Liver (tissue), 10 donors: ENCODE measurements at places on chromosomes 1 and 21. TPM values are rescaled to one million over a fixed set of nuclear protein-coding genes. Genes with fewer than 3 reads are reported as not detected.

The MAP7D1 gene
- 5.6 TPM for polyA plus RNA-seq

DNA sequence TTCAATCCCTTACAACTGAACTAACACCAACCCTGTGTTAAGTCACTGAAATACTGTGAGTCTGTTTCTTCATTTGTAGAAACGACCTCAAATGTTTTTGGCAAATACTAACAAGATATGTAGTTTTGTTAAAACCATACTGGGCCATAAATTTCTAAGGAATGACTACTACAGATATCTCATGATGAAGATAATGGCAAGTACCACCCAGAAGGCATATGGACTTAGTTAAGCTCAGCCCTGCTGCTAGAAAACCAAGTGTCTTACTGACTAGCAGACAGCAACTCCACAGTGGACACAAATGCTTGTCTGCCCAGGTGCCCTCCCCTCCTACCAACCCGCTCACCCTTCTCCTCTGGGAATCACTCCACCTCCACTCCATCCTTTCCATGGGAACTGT lies 44.5 kb upstream of the BMP8B start:
- no peak for DNase-seq
- no peaks in the 10 kb centered on the region for H3K36me3 ChIP-seq
- no peaks in the 10 kb centered on the region for H3K4me1 ChIP-seq
- H3K4me3 ChIP-seq: no peak overlapping the region
- H3K27me3 ChIP-seq: no peaks in the 10 kb centered on the region

DNA sequence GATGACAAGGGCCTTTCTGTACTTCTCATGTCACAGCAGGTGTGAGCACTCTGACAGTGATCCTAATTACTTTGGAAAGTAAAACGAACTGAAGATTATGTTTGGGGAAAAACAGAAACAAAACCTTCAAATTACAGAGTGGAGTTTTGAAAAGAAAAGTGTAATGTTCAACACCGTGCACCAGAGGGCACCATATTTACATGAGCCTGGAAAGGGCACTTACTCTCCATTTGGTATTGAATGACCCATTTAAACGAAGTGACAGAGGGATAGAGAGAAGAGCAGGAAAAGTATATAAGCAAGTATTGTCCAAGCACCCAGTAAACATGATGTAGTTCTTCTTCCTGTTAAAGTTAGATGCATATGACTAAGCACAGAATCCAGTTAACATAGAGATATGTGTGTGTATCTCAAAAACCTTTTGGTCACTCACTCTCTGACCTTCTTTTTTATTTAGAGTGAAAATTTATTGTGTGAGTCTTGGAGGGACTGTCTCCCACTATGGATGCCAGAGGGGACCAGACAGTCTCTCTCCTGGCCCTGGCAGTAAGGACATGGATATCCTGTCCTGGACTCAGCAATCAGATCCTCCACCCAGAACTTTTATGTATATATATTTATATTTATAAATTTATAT lies 3.8 kb upstream of the RGSL1 start:
- H3K27ac ChIP-seq: no peak overlapping the region
- no peak for DNase-seq
- no peak overlapping the region for H3K4me3 ChIP-seq
- peaks cover 4% of the 10 kb centered on the region for H3K4me1 ChIP-seq

DNA sequence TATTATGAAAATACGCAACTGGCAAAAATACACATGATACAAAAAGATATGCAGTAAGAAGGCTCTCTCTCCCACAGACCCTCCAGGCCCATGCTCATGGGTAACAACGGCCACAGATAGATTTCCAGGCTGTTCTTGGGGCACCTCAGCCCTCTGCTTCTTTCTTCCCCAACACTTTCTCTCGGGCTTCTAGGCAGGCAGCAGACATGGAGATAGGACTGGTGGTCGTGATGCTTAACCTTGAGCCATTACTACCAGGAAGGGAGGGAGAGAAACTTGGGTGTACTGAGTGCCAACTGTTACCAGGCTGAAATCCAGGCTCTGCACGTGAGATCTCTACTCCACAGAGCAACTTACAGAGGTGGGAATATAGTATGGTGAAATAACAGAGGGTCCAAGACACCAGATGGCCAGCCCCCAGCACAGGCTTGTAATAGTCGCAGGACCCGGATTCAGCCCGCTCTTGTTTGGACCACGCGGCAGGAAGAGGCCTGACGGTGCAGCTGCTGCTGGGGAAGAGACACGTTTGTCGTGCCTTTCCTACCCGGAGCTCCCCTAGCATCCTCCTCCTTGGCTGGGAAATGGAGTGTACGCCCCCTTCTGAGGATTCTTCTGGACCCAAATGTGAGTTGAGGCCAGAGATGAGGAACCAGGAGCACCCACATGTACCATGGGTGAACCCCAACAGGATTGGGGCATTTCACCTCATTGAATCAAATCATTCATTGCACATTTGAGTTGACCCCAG lies 441.1 kb upstream of the VAMP3 start:
- no peaks in the 10 kb centered on the region for H3K4me1 ChIP-seq
- H3K27ac ChIP-seq: no peak overlapping the region
- no peaks in the 10 kb centered on the region for H3K27me3 ChIP-seq
- H3K4me3 ChIP-seq: no peak overlapping the region
- no peak for DNase-seq

DNA sequence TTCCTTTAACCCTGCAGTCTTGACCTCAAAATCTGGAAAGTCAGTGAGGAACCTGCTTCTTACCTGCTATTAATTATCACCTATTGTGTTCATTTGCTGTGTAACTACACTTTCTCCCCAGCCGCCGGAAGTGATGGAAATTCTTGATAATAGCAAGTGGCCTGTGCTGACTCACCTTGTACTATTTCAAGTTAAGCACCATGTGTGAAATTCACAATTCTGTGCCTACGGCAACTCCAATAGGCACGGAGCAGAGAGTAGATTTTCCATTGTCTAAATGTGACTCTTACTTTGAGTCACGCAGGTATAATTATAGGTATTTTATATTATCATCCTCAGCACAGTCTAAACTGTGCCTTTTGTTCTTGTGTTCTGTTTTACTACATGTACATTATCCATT lies 466.8 kb downstream of the KIF26B start:
- H3K36me3 ChIP-seq: no peaks in the 10 kb centered on the region
- no peaks in the 10 kb centered on the region for H3K4me1 ChIP-seq
- no peaks in the 10 kb centered on the region for H3K27me3 ChIP-seq
- H3K27ac ChIP-seq: no peak overlapping the region
- H3K4me3 ChIP-seq: no peak overlapping the region

- DNase-seq: no peak
- no peak overlapping the region for H3K27ac ChIP-seq
- H3K4me3 ChIP-seq: no peak overlapping the region
Observed at GRCh38 chr1:172948457-172948856, 102.3 kb downstream of the TNFSF18 start.
